ENCODE measurements at places on chromosomes 3 and 15.

- no peaks in the 10 kb centered on the region for H3K4me1 ChIP-seq
- H3K36me3 ChIP-seq: no peaks in the 10 kb centered on the region
- H3K27ac ChIP-seq: no peak overlapping the region
- H3K27me3 ChIP-seq: no peaks in the 10 kb centered on the region
- no peak overlapping the region for H3K4me3 ChIP-seq
- DNase-seq: peak; percentile 10
These were observed 169.6 kb upstream of the GADL1 start for GRCh38 chr3:31064021-31064420.

DNA sequence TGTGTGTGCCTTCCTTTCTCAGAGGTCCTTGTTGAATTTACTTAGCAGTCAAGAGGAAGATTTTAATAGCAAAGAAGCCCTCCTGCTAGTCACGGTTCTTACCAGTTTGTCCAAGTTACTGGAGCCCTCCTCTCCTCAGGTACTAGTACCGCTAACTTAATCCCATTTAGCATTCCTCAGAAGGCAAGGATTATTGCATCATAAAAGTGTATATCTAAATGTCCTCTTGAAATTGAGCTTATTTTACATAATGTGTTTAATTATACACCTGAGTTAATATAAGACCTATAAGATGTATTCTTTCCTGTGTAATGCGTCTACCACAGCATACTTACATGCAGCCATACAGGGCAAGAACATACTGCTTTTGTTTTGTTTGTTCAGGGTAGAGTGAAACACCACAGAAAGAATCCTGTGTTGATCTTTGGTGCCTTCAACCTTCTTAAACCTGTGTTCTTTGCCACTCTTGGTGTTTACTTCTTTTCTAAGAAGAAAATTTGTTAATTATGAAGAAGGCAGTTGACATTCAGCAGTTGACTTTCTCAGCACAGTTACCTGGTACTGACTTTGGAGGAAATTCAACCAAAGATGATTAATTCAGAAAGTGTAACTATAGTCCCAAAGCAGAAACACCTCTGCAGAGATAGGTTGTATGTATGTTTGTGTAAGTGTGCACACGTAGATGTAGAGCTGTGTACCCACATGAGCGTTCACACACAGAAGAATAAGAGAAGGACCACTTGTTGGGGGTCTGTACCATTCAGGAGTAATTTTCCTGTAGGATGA, 33.1 kb downstream of the POLG start:
- no peaks in the 10 kb centered on the region for H3K4me1 ChIP-seq
- no peaks in the 10 kb centered on the region for H3K27me3 ChIP-seq
- peaks cover 9% of the 10 kb centered on the region for H3K36me3 ChIP-seq

- no peaks in the 10 kb centered on the region for H3K27me3 ChIP-seq
- no peak overlapping the region for H3K4me3 ChIP-seq
- no peaks in the 10 kb centered on the region for H3K4me1 ChIP-seq
These were observed 166.8 kb downstream of the IL1RAP start for GRCh38 chr3:190680691-190681090.

DNA sequence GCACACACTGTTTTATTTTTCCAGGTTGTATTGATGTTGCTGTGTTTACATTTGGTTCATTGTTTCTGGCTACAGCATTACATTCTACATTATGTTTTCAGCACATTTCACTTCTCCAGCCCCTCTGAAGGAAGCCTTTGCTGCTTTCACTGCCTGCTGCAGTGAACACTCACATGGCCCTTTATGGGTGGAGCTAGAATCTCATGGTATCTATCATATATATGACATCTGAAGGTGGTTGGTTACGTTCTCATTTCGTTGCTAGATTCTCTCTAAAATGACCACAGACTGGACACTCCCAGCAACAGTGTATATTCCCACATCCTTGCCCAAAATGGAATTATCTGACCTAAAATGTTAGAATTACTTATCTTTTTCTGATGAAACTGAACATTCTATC, 35.2 kb upstream of the CTDSPL start:
- H3K36me3 ChIP-seq: no peaks in the 10 kb centered on the region
- H3K27ac ChIP-seq: no peak overlapping the region
- DNase-seq: no peak
- no peaks in the 10 kb centered on the region for H3K27me3 ChIP-seq
- H3K4me1 ChIP-seq: no peaks in the 10 kb centered on the region
- no peak overlapping the region for H3K4me3 ChIP-seq

DNA sequence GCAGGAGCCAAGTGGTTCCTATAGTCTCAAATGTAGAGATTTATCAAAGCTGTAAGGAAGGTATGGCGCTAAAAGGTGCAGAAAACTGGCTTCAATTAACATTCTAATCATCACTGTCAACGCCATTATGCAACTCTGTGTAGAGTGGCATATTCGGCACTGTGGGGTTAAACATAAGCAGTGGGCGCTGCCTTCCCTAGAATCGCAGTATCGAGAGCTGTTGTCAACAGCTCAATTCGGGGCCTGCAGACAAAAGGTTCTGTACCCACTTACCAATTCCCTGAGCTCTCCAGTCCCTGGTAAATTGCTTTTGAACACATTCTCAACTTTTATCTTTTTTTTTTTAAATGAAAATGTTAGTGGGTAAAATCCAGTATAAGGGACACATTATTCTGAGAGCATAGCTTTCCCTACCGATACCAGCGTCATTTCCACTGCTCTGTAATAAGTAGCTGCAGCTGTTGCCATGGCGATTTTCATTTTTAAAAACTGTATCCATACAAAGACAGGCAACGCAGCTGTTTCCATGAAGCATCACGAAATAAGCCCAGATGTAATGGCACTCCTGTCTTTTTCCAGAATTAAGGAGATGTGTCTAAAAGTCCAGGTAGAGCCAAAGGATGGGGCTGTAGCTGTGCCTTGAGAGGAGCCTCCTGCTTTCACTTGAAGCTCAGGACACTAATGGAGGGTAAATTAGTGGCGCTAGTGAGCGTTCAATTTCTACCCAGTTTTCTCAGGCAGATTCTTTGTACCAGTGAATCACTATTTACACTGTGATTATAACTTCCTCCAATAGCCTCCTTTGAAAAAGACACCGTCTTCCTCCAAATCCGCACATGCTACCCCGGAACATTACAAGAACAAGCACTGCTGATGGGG, 250.3 kb downstream of the SLC9A9 start:
- no peaks in the 10 kb centered on the region for H3K27me3 ChIP-seq
- no peak for DNase-seq
- no peaks in the 10 kb centered on the region for H3K4me1 ChIP-seq
- no peak overlapping the region for H3K27ac ChIP-seq
- no peak overlapping the region for H3K4me3 ChIP-seq
- H3K36me3 ChIP-seq: no peaks in the 10 kb centered on the region

- DNase-seq: no peak
- no peak overlapping the region for H3K27ac ChIP-seq
- no peaks in the 10 kb centered on the region for H3K27me3 ChIP-seq
These were observed 407.8 kb downstream of the PLCL2 start for GRCh38 chr3:17292556-17292955.

DNA sequence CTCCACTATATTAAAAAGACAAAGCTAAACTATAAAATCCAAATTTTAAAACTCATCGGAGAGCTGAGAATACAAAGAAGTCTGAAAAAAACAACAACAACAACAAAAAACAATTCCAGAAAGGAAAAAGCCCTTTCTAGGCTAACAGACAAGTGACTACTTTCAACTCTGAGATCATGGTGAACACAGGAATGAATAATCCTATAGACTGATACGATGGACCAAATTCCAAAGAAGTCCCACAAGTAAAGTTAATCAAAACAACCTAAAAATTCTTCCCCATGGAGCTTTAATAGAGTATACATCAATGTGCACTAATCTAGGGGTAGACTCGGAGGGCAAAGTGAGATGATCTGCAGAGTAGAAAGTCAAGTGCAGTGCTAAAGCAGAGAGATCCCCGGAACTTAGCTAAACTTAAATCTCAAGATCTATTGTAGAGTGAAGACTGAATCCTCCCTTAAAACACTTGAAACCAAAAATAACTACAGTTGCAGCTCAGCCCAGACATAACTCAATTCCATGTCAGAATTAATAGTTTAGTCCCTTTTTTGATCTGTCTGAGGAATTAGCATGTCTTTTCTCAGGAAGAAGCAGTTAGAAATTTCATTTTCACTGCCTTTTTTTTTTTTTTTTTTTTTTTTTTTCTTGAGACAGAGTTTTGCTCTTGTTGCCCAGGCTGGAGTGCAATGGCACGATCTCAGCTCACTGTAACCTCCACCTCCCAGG, 43.5 kb downstream of the MYO9A start:
- DNase-seq: no peak
- no peaks in the 10 kb centered on the region for H3K4me1 ChIP-seq
- no peaks in the 10 kb centered on the region for H3K36me3 ChIP-seq
- no peak overlapping the region for H3K27ac ChIP-seq

- DNase-seq: no peak
- H3K36me3 ChIP-seq: 0 out of 2 replicates have a peak, but pooled peaks cover 2% of the 10 kb centered on the region
- peaks cover 2% of the 10 kb centered on the region for H3K4me1 ChIP-seq
- H3K27me3 ChIP-seq: no peaks in the 10 kb centered on the region
- no peak overlapping the region for H3K27ac ChIP-seq
- H3K4me3 ChIP-seq: no peak overlapping the region
These were observed 278.6 kb downstream of the UBE2E2 start for GRCh38 chr3:23481616-23482278.

- no peak overlapping the region for H3K4me3 ChIP-seq
- no peaks in the 10 kb centered on the region for H3K27me3 ChIP-seq
- no peaks in the 10 kb centered on the region for H3K36me3 ChIP-seq
- peak overlapping the region; percentile 18 for H3K27ac ChIP-seq
- DNase-seq: peak; percentile 94
These were observed 41.6 kb downstream of the MRAS start for GRCh38 chr3:138389841-138390581.

DNA sequence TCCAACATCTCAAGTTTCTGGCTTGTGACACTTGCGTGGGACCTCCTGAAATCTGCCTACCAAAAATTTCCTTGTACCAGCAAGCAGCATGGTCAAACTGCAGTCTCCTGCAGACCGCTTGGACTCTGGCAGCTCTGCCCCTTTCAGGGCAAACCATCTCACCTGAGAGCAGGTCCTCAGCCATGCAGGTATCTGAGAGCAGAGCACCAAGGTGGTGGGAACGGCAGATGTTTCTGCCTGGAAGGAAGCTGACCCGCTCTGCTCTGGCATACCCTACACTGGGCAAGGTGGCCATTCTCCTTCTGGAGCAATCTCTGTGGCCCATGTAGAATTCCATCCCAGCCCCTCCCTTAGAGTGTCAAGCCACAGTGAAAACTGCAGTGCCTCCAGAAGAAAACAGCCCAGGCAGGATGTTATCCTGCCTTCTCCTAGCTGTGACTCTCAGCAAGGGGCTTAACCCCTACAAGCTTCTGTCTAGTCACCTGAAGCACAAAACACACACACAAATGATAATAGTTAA, 21.6 kb downstream of the MESD start:
- no peaks in the 10 kb centered on the region for H3K27me3 ChIP-seq
- peaks cover 4% of the 10 kb centered on the region for H3K36me3 ChIP-seq
- H3K4me3 ChIP-seq: no peak overlapping the region
- peaks cover 13% of the 10 kb centered on the region for H3K4me1 ChIP-seq

DNA sequence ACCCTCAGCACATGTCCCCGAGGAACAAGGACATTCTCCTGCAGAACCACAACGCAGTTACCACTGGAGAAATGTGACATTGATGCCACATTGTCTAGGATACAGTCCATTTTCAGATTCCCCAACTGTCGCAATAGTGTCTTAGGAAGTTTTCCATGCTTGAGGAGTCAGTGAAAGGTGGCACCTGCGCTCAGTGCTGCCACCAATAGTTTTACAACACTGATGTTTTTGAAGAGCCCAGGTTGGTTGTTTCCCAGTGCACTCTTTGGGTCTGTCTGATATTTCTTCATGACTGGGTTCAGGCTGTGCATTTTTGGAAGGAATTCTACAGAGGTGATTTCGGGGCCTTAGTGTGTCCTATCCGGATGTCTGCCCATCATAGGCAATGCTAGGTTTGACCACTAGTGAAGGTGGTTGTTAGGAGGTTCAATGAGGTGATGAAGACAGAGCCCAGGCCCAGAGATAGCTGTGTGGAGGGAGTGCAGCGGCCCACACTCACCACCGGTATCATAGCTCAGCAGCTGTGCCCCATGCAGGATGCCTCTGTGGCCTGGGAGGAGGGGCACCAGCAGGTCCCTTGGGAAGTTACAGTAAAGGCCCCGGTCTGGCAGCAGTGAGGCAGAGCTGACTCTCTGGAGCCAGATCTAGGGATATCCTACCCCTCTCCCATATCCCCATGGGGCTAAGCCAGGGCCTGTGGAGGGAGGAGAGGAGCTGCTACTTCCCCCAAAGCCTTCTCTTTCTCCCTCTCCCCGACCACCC, 96.6 kb downstream of the DNAJB8 start:
- H3K27ac ChIP-seq: no peak overlapping the region
- no peak overlapping the region for H3K4me3 ChIP-seq
- no peaks in the 10 kb centered on the region for H3K36me3 ChIP-seq
- DNase-seq: no peak

DNA sequence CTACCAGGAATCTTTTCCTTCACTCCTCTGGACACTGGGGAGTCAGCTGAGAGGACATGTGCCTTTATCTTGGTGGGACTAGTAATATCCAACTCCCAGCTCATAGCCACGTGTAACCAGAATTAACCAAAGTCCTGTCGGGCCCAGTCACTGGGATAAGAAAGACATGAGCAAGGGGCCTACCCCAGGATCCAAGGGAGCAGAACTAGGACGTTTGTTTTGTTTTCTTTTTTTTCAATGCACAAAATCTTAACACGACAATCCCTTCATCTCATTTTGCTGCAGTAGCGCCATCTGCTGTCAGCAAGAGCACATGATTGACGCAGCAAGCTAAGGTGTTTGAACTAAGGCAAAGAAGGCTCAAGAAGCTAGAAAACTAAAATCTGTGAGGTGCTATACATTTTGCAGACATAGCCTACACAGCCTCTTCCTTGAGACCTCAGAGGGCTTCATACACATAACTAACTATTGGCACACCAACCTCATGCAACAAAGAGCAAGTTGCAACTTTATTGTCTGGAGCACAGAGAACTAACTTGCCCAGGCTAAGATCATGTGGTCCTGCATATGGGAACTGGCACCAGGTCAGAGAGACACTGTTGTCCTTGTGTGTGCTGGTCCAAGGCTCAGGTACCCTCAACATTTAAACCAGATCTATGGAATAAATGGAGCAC, 43.6 kb downstream of the RLBP1 start:
- 0 out of 2 replicates have a peak overlapping the region, but pooled peaks have one; percentile 8 for H3K27ac ChIP-seq
- peak; percentile 83 for DNase-seq
- H3K36me3 ChIP-seq: peaks cover 20% of the 10 kb centered on the region
- no peak overlapping the region for H3K4me3 ChIP-seq
- H3K27me3 ChIP-seq: no peaks in the 10 kb centered on the region

- no peak for DNase-seq
- no peaks in the 10 kb centered on the region for H3K4me1 ChIP-seq
- H3K4me3 ChIP-seq: no peak overlapping the region
These were observed 61.6 kb downstream of the OTOL1 start for GRCh38 chr3:161558236-161558635.

GRCh38 chr15:91515188-91515754, 338.2 kb upstream of the SLCO3A1 start:
- peaks cover 10% of the 10 kb centered on the region for H3K4me1 ChIP-seq
- no peak overlapping the region for H3K4me3 ChIP-seq
- H3K27me3 ChIP-seq: no peaks in the 10 kb centered on the region
- no peak overlapping the region for H3K27ac ChIP-seq
- H3K36me3 ChIP-seq: no peaks in the 10 kb centered on the region
- peak; percentile 92 for DNase-seq

GRCh38 chr15:31452595-31453557, 126.2 kb downstream of the KLF13 start:
- no peak overlapping the region for H3K4me3 ChIP-seq
- peaks cover 2% of the 10 kb centered on the region for H3K4me1 ChIP-seq
- no peak overlapping the region for H3K27ac ChIP-seq
- no peaks in the 10 kb centered on the region for H3K27me3 ChIP-seq

- H3K27ac ChIP-seq: no peak overlapping the region
- no peak for DNase-seq
- no peaks in the 10 kb centered on the region for H3K27me3 ChIP-seq
- H3K4me1 ChIP-seq: no peaks in the 10 kb centered on the region
- no peaks in the 10 kb centered on the region for H3K36me3 ChIP-seq
These were observed 374.1 kb downstream of the EFHB start for GRCh38 chr3:19559724-19560442.
